Activated naive CD4-positive, alpha-beta T cell (primary cell): ENCODE measurements at places on chromosomes 6 and 20.

- no peak for DNase-seq
Observed at GRCh38 chr6:39941820-39942219, 7.6 kb upstream of the MOCS1 start.

DNA sequence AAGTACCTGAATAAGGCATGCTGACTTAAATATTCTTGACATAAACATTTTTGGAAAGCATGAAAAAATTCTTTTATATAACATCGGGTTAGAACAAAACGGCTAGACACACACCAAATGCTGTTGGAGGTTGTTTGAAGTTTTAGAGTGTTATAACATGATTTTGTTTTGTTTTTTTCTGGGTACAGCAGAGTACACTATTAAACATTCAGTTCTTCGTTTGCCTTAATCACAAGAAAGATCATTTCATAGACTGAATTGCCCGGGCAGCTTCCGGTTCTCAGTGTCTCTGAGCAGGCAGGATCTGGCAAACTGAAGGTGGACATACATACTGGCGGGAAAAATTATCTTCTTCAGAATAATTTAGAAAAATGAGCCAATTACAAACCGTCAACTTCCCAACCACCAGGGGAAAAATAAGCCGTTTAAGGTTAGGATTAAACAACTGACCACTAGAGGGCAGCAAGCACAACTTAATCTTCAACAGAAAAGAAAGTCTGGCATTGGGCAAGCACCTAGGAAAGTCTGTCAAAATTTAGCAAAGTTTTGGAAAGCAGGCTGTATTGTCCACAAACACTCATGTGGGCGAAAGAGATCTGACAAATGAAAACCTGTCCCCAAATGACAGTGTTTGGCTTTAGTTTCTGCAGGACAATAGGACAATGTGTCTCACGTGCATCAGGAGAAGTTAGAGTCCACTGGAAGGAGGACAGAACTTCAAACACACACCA is 15.0 kb downstream of the ZNF217 start:
- DNase-seq, result no peak

- DNase-seq, result no peak
Observed at GRCh38 chr6:105138141-105138540, 41.7 kb downstream of the POPDC3 start.

- DNase-seq, result no peak
Observed at GRCh38 chr6:136968837-136969236, 46.7 kb downstream of the SLC35D3 start.

DNA sequence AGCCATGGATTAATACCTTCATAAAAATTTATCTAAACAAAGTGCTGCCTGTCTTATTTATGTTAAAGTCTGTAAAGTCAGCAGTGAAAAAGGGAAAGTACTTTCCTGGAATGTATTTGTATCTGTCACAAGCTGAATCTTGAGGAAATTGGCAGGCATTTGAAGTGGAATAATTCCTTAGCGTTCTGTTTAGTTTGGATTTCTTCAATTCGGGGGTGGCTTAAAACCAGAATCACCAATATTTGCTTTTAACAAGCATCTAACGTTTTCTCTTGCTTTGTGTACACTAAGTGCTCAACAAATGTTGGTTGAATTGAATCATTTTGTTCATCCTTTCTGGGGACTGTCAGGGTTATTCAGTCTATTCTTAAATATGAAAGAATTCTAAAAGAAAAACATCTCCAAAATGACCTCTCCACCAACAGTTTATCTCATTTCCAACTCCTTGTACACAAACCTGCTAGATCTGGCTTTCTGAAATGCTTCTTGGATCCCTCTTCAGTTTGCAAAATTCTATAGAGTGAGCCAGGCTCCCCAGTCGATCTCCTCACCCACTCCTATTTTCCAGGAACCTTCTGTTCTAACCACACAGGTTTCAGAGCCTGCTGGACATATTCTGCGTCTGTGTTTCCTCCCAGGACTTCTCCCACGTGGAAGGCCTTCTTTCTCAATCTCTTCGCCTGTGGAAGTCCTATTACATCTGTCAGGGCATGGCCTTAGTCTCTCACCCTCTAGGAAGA is 2.0 kb upstream of the NPEPL1 start:
- DNase-seq, result no peak

DNA sequence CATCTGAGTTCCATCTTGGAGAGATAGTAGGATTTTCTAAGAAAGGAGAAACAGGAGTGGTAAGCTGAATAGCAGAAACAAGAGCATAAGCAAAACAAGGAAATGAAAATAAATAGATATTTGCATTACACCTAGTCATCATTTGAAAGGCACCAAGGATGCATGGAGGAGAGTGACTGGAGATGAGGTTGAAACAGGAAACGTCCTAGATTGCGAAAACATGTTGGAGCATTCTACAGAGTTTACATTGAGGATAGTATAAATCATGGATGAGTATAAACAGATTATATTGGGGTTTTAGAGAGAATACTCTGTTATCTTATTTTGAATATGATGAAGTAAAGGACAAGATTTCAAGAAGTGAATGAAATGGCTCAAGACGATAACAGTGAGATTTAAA is 507.3 kb downstream of the EYS start:
- no peak for DNase-seq

- DNase-seq, result no peak
Observed at GRCh38 chr6:14231501-14232280, 114.1 kb downstream of the CD83 start.

DNA sequence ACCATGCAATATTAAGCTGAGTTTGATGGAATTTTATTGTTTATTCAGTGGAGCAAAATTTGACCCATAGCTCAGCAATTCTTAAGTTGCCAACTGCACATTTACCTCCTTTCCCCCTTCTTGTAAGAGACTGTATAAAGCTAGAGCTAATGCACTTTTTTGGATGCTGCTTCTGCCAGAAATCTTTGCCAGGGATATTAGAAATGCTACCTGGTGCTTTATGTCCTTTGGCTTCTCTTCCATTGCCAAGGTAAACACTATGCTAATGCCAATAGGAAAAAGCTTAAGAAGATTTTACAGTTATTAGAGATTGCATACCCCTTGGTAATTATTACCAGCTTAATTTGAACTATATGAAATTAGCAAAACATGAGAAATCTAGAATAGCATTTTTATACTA is 79.0 kb upstream of the OGFRL1 start:
- DNase-seq, result no peak
